ENCODE measurements at places on chromosomes 3 and 15. TPM values are rescaled to one million over a fixed set of nuclear protein-coding genes. Genes with fewer than 3 reads are reported as not detected.

CAMK1 gene
- 19.9 TPM for total RNA-seq

GRCh38 chr3:198065897-198066296, 105.9 kb downstream of the LMLN start:
- DNase-seq, result no peak

DNA sequence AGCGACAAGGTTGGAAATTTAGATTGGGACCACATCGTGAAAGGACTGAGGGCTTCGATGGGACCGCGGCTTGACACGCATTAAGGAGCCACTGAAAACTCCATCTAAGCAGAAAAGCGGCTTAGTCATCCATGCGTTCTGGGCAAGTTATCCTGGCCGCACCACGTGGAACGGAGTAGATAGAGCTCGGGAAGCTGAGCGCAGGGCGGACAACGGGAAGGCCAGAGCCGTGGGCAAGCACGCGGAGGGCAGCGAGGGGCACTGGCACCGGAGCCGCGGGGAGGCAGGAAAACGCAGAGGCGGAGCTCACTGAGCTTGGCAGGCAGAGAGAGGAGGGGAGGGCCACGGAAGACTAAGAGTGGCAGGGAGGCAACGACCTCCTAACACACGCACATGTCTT, 61.3 kb upstream of the VGLL4 start:
- DNase-seq, result no peak

ACAN gene
- total RNA-seq, result 0.27 TPM

Measured in kidney epithelial cell (primary cell).